ENCODE measurements at places on chromosomes 4 and X.

- DNase-seq: no peak
Observed at GRCh38 chrX:102672856-102673255, 21.6 kb downstream of the GPRASP1 start.

- DNase-seq: no peak
Observed at GRCh38 chr4:26361297-26361696, 40.5 kb downstream of the RBPJ start.

DNA sequence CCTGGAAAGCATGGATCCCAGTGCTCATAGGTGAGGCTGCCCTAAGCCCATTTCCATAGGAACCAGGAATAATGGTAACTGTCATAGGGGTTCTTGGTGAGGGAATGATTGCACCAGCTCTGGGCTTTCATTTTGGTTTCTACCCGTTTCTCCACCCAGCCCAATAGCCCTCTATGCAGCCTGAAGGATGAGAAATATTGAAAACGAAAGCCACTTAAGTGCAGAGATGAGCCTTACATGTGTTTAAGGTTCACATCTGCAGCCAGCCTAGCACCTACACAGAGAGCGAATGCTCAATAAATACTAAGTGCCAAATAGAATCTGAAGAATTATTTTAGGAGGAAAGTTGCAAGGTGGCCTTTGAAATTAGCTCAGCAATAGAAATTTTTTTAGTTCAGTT, 60.4 kb downstream of the MCF2 start:
- DNase-seq: no peak

GRCh38 chr4:182447767-182448280, 204.6 kb downstream of the TENM3 start:
- no peak for DNase-seq

DNA sequence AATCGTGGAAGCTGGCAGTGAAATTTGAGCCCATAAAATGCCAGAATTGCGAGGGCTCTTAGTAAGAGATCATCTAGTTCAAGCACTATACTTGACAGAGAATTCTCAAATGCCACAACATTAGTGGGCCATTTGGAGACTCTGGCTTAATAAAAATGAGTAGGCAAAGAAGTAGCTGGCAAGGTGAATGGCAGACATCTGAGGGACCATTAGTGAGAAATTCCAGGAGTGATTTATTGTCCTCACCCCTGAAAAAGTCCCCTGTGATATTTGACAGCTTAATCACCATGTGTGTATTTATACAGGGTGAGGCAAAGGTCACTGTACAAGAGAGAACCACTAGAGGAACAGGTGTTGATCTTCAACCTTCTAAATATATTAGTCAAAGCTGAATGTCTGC, 207.5 kb downstream of the CHRDL1 start:
- DNase-seq: no peak

- DNase-seq: no peak
Observed at GRCh38 chr4:829291-829690, 3.4 kb upstream of the CPLX1 start.

- no peak for DNase-seq
Observed at GRCh38 chr4:77349796-77350195, 192.8 kb downstream of the CCNG2 start.

GRCh38 chr4:166625018-166625637, 609.2 kb downstream of the SPOCK3 start:
- DNase-seq: no peak

DNA sequence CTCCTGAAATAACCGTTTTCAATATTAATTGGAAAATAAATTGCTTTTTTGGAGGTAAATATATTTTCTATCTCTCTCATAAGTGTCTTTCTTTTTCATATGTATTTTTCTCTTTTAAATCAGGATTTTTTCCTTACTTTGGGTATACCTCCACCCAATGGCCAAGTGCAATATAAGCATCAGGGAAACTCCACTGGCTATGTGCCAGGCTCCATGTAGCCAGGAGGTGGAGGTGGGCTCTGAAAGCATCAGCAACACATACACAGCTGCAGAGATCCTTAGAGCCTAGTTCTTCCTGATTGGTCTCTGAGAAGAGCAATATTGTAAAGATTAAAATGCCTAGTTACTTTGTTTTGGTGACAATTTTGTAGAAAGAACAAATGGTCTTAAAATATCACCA, 3.4 kb downstream of the GABRA2 start:
- no peak for DNase-seq

DNA sequence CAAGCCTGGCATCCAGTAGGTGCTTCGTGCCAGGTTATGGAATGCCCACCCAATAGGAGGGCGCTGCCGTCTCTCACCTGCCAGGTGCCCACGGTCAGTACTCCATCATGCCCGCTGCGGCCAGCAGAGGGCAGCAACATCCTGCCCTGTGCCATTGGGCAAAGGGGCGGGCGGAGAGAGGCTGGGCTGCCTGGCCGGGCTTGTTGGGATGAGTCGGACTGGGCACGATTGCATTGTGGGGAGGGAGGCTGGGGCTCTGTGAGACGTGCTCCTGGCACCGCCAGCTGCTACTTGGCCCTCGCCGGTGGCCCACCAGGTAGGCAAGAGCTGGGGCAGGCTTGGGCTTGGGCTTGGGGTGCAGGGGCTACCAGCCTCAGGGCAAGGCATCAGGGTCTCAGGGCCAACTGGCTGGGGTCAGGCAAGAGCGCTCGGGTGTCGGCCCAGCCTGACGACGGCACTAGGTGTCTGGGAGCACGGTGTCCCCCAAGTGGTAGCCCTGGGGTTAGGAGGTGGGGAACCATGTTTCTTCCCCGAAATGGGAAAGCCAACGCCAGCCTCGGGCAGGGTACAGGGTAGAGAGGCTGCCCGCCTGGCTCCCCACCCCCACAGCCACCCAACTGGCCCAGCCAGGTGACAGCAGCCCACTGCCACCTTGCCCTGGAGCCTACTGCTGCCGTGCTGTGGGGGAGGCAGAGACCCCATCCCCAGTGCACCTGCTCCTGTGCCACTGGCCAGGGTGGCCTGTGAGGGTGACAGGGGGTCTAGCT, at the start of gene PLXNB3:
PLXNB3 (plus strand) TSS at position 261 of the 767 bp plus-strand sequence. CDS start 1,287 bp downstream, outside the sequence.
- DNase-seq: peak; percentile 76

DNA sequence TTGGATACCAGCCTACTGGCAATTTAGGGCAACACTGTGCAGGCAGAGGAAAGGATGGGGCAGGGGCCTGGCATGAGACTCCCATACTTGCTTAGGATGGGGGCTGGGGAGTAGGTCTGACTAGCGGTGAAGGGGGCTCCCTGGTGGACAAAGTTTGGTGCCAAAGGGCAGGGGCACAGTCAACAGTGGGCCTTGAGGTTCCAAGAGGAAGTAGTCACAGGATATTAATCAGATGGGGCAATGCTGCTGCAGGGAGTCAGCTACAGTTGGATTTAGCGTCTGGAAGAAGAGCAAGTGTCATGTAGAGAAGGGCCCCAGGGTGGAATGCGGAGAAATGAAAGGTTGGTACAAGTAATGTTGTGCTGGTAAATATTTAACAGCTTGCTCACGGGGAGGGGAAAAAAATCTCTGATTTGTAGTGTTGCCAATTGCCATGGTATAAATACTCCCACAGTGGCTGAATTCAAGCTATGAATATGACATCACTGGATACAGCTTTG, 139.4 kb downstream of the PJA1 start:
- no peak for DNase-seq

DNA sequence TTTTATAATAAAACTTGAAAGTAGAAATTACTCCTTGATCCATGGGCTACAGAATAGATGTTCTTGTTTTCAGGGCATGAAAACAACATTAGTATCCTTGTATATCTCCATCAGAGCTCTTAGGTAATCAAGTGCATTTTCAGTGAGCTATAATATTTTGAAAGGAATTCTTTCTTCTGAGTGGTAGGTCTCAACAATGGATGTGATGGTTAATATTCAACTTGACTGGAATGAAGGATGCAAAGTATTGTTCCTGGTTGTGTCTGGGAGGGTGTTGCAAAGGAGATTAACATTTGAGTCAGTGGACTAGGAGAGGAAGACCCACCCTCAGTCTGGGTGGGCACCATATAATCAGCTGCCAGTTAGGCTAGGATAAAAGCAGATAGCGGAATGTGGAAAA, 100.1 kb downstream of the LCORL start:
- DNase-seq: no peak

GRCh38 chr4:182301736-182302135, 58.5 kb downstream of the TENM3 start:
- DNase-seq: no peak

DNA sequence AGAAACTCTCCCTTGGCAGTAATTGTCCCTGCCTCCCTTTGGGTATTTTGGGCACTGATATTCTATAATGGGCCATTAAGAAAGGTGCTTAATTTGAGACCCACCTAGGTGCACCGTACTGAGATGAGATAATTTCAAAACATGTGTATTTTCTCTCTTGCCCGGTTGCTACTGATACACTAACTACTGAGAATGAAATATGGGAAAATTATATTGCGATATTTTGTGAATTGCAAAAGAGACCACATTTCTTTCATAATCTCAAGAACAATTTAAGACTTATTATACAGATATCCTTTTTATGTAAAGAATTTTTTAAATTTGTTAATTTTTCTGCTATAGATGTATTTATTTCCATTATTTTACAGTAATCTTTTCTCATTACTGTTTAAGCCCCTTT, 284.9 kb downstream of the ADGRL3 start:
- no peak for DNase-seq

DNA sequence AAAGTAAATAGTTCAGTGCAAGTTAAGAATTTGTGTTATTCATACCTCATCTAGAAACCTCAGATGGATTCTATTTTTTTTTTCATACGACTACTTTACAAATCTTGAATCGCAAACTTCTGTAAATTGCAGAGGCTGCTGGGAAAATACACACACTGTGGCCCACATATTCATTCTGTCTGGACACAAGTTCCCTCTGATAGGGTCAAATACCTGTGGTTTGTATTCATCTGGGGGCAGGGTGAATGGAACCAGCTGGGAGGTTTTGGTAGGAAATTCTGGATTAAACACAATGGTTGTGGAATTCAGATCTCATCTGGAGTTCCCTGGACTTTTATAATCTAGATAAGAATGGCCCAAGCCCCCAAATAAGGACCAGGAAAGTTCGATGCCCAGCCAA, 56.2 kb downstream of the SPATA18 start:
- no peak for DNase-seq

- peak; percentile 80 for DNase-seq
Observed at GRCh38 chr4:2469192-2469984, 482 bp downstream of the RNF4 start.

DNA sequence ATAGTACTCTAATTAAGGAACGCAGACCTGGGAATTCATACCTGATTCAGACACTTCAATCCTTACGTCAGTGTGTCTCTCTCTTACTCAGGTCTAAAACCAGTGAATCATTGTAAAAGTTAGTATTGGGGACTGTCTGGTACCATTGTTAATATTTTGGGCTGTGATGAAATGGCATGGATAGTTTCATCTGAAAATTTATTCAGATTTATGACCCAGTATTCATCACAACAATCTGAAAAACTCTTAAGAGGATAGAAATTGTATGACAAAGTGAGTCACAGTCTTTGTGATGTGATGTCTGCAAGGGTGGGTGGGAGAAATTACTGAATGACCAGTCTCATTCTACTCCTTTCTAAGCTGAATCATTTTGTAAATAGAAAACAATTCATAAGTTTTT, 10.3 kb downstream of the FGF2 start:
- DNase-seq: no peak

- no peak for DNase-seq
Observed at GRCh38 chrX:66013194-66013816, 26.6 kb downstream of the VSIG4 start.

- no peak for DNase-seq
Observed at GRCh38 chr4:123017636-123018395, 95.4 kb upstream of the NUDT6 start.

DNA sequence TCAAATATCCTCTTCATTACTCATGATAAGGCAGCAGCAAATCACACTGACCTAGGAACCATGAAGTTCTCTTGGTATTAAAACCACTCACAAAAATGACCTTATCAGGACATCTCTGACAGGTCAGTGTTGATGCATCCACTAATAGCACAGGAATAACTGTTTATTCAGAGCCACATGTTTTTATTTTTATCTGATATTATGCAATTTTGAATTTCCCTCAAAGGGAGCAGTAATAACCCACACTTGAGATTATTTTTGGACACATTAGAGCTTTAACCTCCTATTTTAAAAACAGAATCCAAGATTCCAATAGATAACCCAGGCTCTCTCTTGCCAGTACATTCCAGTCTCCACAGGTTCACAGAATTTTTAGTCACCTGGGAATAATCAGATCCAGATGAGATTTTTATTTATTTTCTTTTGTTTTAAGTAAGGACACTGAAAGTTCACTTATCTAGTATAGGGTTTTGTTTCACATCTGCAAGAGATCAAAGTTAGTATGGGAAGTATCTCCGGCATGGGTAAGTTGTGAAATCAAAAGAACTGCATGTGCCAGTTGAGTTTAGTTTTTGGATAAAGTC, 36.3 kb upstream of the MYOZ2 start:
- no peak for DNase-seq

- DNase-seq: no peak
Observed at GRCh38 chr4:55979562-55979961, 30.8 kb downstream of the CEP135 start.

DNA sequence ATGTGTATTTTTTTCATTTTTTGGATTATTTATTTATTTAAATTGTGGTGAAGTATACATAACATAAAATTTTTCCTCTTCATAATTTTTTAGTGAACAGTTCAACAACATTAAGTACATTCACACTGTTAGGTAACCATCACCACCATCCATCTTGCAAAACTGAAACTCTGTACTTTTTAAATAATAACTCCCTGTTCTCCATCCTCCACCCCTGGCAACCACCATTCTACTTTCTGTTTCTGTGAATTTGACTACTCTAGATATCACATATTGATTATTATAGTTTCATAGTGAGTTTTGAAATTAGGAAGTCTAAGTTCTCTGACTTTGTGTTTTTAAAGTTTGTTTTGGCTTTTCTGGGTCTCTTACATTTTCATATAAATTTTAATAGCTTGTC, 89.3 kb upstream of the STX18 start:
- no peak for DNase-seq

DNA sequence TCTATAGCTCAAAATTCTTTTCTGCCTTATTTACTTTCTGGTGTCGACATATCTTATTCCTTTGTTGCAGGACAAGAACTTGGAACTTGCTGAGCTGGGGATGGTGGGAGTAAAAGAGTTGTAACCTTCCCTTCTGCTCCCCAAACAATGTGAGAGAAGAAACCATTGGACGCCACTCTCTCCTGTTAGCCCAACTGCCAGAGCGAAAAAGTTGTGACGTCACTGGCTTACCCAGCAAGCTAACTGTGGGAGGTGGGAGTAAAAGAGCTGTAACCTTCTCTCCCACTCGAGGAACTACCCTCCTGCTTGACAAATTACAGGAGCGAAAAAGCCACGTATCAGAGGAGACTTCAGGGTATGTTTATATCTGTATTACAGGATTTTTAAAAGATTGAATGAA, 90.0 kb upstream of the PCDH10 start:
- no peak for DNase-seq

- no peak for DNase-seq
Observed at GRCh38 chrX:102517326-102517725, 787 bp upstream of the TMSB15A start.

- no peak for DNase-seq
Observed at GRCh38 chr4:11165052-11165451, 263.6 kb downstream of the HS3ST1 start.

DNA sequence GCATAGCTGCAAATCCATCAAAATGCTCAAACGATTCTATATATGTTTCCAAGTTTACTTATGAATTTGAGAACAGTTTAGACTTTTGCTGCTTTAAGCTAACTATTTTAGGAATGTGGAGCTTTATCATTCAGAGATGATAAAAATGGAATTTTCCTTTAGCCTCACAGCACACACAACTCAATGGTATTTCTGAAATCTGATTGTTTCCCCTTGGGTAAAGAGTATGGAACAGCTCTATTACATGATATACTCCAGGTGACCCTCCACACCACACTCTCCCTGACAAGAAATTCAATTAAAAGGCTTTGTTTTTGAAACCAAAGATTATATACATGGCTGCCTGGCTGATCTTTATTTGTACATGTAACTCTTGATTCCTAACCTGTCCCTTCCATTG, 120.0 kb downstream of the LUZP4 start:
- DNase-seq: no peak

All from activated naive CD4-positive, alpha-beta T cell treated with Interleukin-2 at 50 U/mL for 16 hours (primary cell).